IMR-90 (cell line): ENCODE measurements at places on chromosomes 13 and 19. TPM values are rescaled to one million over a fixed set of nuclear protein-coding genes. Genes with fewer than 3 reads are reported as not detected.
A peak's percentile ranks its signal among the peaks of the same experiment; 100 is the strongest.

GRCh38 chr19:43880483-43880882 lies 53.4 kb downstream of the ZNF283 start:
- DNase-seq = no peak

DNA sequence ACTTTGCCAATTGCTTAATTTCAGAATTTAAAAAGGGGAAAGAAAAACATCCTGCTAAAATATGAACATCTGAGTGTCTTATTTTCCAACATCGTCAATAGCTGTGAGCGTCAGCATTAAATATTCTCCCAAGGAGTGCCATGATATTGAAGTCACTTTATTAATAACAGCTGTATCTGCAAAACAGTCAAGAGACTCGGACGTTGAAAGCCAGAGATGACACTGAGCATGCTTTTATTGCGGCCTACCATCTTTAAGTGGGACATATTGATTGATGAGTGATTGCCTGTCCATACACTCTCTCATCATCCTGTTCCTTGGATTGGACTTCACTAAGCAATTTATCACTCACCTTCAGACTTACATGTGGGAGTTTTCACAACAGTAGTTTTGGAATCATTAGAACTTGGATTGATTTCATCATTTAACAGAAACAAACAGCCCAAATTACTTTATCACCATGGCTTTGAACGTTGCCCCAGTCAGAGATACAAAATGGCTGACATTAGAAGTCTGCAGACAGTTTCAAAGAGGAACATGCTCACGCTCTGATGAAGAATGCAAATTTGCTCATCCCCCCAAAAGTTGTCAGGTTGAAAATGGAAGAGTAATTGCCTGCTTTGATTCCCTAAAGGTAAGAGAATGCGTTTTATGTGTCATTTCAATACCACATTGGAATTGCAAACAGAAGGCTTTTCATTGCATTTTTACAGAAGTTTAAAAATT lies 53.8 kb downstream of the MBNL2 start:
- no peak for DNase-seq

- DNase-seq = no peak
These were observed 679 bp upstream of the CDADC1 start for GRCh38 chr13:49246850-49247642.

DNA sequence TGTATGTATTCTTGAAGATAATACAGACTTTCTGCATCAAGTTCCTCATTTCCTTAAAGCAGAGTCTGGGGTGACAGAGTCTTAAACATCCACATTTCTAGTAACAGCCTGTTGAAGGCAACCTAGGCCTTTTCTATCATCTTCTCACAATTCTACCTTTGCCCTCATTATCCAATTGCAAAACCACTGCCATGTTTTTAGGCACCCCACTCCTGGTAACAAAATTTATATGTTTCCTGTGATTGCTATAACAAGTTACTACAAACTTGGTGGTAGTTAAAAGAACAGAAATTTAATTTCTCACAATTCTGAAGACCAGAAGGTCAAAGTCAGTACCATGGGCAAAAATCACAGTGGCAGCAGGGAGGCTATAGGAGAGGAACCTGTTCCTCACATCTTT lies 33.1 kb downstream of the TUBA3C start:
- no peak for DNase-seq

- peak; percentile 96 for DNase-seq
These were observed at the start of gene DYRK1B for GRCh38 chr19:39833464-39834286. TSS of gene DYRK1B (minus strand) at chr19:39834162. CDS start at chr19:39831867, 2,295 bp downstream.

DNA sequence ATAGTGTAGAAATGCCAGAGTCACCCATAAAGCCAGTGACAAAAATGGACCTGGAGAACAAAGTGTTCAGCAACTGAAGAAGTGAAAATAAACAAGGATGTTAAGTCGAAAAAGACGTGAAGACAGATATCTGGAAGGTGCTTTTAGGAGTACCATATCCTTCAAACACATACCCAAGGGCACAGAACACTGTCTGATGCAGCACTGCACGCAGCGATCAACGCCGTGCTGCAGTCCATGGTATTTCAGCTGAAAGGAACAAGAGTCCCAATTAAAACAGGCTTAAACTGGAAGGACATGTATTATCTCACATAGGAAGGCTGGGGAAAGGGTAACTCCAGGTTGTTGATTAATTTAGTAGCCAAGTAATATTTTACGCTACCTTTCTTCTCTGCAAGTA lies 108.2 kb downstream of the SGCG start:
- no peak for DNase-seq

DNA sequence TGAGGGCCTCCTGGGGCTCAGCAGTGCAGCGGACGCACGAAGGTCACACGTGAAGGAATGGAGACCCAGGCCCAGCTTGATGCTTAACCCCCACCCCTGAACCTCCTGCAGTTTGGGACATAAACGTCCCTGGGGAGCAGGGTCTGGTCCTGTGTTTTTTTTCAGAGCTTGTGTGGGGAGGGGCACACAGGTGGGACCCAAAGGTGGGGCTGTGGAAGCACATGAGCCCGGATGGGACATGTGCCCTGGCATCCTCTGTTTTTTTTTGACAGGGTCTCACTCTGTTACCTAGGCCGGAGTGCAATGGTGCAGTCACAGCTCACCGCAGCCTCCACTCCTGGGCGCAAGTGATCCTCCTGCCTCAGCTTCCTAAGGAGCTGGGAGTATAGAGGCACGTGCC lies 20.5 kb downstream of the UBXN6 start:
- DNase-seq = no peak

- peak; percentile 16 for DNase-seq
These were observed 5.0 kb downstream of the NFILZ start for GRCh38 chr19:8635422-8635821.

DNA sequence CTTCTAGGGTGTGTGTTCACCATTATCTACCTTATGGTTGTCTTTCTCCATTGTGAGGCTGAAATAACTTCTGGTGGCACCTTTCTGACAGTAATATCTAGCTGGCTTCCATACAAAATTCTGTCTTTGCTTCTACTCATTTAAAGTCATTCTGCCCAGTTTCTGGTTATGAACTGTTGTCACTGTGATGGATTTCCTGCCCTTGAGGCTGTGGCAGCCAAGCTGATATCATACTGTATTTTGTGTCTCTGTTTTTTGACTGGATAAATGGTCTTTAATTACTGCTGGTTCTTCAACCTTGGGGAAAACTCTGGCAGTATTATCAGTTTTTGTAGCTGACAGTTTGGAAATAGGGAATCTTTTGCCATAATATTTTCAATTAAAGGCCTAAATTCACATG lies 233.4 kb downstream of the GPC6 start:
- DNase-seq = no peak

GRCh38 chr13:50282016-50282415 lies 266.8 kb downstream of the KCNRG start:
- no peak for DNase-seq

DNA sequence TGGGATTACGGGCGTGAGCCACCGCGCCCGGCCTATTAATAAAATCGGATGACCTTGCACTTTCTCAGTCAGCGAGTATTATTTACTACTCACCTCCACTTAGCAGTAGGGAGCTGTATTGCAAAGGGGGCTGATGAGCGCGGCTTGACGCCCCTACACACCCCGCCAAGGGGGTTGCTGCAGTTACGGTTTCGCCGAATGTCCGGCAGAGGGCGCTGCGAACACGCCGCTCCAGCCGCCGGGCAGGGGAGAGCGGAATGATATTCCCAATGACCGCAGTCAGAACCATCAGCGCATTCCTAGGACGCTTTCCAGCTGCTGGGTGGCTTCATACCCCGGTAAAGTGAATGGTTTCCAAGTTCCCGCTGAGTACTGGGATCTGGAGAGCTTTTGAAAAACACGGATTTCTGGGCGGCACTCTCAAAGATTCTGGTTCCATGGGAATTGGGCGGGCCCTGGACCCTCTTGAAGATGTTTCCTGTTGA lies 30.0 kb upstream of the TPT1 start:
- DNase-seq = peak; percentile 84

DNA sequence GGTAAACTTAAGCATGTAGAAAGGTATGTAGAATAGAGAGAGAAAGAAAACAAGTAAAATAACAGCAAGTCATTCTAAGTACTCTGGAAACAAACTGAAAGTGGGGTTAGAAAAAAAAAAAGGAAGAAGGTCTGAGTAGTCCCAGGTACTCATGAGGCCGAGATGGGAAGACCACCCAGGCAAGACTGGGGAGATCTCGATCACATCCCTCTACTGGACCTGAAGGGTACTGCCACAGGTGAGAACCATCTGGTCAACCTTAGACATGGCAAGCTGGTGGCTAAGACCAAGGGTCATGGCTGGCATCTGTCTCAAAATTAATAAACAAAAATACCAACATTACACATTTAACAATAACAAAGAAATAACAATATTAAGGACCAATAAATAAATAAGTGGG lies 36.3 kb upstream of the ZNF724 start:
- no peak for DNase-seq

- no peak for DNase-seq
These were observed 435 bp upstream of the OBI1 start for GRCh38 chr13:78659450-78659730.

DNA sequence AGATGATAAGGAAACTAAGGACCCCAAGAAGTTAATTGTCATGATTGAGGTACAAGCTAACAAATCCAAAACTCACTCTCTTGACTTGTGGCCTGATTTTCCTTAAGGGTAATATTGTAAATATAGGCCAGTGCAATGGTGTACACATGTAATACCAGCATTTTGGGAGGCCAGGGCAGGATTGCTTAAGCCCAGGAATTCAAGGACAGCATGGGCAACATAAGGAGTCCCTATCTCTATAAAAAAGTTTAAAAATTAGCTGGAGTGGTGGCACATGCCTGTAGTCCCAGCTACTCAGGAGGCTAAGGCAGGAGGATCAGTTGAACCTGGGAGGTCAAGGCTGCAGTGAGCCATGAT lies 28.7 kb upstream of the GARRE1 start:
- no peak for DNase-seq

DNA sequence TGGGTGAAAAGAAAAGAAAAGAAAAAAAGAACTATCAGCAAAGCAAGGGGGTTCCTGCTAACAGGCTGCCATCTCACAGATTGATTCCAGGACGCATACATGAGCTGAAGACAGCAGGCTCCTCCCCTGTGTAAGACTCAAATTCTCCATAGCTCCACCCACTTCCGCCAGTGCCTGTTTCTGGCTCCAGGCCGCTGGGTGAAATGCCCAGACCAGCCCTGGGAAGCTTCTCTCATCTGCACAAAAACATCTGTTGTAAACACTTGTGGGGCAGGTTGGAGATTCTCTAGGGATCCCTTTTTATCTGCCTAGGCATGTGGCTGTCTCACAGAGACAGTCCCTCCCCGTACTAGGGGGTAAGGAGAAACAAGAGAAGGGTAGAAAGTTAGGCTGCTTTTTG lies 1054.4 kb upstream of the SPRY2 start:
- no peak for DNase-seq

GRCh38 chr19:11151181-11151580 lies 4.4 kb downstream of the SPC24 start:
- no peak for DNase-seq

GRCh38 chr19:56842412-56842811 lies 1.9 kb upstream of the PEG3 start:
- DNase-seq = no peak

Gene SUCLA2
- 29.5 and 36.1 TPM in 2 replicates for polyA plus RNA-seq

Gene ZNF714
- 5.6 and 7.2 TPM in 2 replicates for polyA plus RNA-seq

Gene KLHL1
- polyA plus RNA-seq = not detected in 2 replicates

Gene C19orf18
- 0.15 TPM in 1 of 2 replicates, not detected in the other for polyA plus RNA-seq

Gene ZNF793
- 0.39 and 0.50 TPM in 2 replicates for polyA plus RNA-seq

Gene KCNC3
- polyA plus RNA-seq = 0.07 and 0.13 TPM in 2 replicates

Gene PRRG2
- polyA plus RNA-seq = 0.14 and 0.52 TPM in 2 replicates

Gene HIPK4
- 0.11 and 0.12 TPM in 2 replicates for polyA plus RNA-seq
